Stimulated activated CD4-positive, alpha-beta T cell treated with anti-CD3 and anti-CD28 coated beads, Interleukin-15, amount 100 ng/mL, for 1 hour (primary cell): ENCODE measurements at places on chromosomes 12 and 14.

DNA sequence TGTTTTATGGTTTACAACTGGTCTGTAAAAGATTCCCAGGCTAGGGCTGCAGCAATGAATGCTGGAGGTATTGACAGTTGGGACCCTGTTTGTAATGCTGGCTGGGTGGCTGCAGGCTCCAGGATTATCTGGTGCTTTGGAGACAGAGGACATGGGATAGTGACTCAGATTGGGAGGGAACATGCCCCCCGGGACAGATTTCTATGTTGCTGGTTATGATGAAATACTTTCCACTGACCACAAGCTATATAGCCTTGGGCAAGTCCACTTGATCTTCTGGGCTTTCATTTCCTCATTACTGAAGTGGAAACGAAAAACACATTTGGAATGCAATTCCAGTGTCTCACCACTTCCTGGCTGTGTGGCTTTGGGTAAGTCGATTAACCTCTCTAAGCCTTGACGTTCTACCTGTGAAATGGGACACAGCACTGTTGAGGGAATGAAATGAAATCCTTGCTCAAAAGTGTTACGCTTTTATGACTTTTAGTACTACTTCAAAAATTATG lies 6.3 kb upstream of the TPCN1 start:
- no peak for DNase-seq

- DNase-seq: no peak
Measured at GRCh38 chr12:62785941-62786559, 148.9 kb downstream of the PPM1H start.

DNA sequence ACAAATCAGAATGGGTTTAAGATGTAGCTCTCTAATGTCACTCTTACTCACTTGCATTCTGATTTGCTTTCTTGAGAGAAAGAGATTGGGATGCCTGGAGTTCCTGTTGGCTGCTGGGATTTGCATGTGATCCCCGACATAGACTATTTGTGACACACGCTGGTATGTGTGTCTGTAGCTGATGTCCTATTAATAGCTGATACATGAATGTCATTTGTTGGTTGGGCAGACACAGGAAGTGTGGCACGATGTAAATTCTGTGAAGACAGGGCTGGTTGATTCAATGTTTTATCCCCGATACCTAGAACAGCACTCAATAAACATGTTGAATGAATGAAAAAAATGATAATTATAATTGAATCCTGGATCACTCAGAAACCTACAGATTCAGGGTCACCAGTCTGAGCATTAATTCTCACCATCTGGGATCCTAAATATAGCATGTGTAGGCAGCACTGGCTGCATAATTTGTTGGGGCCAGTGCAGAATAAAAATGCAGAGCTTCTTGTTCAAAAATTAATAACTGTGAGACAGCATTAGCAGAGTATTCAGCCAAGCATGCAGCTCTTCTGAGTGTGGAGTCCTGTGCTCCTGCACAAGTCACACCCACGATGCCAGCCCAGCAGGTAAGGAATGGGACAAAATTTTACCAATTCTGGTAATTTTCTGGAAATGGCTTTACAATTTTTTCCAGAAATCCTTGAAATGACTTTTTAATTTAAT lies 35.5 kb upstream of the SOCS2 start:
- DNase-seq: no peak

DNA sequence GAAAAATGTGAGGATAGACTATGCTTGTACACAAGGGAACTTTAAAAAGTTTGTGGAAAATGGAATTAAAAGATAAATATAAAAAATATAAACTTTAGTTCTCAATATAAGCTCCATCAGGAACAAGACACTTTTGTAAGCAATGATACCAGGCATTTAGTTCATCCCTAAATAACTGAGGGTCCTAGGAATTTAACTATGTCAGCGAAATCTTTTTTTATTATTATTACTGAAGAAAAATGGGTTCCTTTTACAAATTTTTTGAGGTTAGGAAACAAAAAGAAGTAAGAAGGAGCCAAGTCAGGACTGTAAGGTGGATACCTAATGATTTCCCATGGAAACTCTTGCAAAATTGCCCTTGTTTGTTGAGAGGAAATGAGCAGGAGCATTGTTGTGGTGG lies 102.8 kb downstream of the TRMT5 start:
- no peak for DNase-seq

DNA sequence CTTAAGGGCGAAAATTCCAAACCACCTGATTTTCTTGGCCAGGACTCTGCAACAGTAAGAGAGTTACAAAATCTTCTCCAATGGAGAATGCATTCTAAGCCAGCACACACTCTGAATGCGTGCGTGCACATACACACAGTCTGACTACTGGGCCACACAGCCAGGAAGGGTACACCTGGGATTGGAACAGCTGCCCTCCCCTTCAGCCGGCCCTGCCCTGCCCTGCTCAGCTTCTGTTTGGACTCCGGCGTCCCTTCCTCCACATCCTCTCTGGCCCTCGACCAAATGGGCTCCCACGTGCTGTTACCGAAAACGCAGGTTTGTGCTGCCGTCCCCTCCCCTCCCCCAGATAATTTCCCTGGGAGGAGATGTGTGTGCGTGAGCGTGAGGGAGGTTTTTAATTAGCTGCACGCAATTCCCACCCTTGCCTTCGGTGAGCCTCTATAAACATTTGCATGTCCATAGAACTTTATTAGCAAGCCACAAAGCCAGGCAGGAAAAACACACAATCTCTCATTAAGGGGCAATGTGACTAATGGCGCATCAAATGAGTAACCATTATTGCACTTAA lies 43.0 kb downstream of the CCNK start:
- no peak for DNase-seq

GRCh38 chr12:73892201-73892600 lies 645.4 kb upstream of the ATXN7L3B start:
- DNase-seq: no peak
